ENCODE measurements at places on chromosomes 6 and 20. TPM values are rescaled to one million over a fixed set of nuclear protein-coding genes. Genes with fewer than 3 reads are reported as not detected.

DNA sequence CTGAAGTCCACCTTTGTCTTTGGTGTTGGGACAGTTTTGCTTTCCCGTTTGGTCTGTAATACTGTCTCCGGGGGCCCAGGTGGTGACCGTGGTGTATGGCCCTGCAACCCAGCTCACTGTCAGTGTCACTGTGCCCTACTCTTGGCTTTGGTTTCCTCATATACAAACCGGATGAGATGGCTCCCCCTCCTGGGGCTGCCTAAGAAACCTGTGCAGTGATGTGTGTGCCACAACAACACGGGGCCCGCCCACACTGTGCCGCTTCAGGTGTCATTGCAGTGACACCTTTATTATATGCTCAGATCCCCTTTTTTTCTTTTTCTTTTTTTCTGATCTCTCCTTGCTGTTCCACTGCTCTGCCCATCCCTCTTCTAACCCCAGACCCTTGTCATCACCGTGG is 73.9 kb downstream of the RAMACL start:
- DNase-seq, result peak; percentile 29

- DNase-seq, result no peak
Observed at GRCh38 chr6:111993342-111993741, 60.6 kb upstream of the CCN6 start.

Gene BLTP3A
- 11.0 TPM for total RNA-seq

Gene MOCS3
- 4.0 TPM for total RNA-seq

Gene CST2
- not detected for total RNA-seq
